ENCODE measurements at places on chromosomes 5 and 9.
A peak's percentile ranks its signal among the peaks of the same experiment; 100 is the strongest.

- DNase-seq: peak; percentile 60
These were observed 402.9 kb downstream of the CYLC2 start for GRCh38 chr9:103397868-103398600.

DNA sequence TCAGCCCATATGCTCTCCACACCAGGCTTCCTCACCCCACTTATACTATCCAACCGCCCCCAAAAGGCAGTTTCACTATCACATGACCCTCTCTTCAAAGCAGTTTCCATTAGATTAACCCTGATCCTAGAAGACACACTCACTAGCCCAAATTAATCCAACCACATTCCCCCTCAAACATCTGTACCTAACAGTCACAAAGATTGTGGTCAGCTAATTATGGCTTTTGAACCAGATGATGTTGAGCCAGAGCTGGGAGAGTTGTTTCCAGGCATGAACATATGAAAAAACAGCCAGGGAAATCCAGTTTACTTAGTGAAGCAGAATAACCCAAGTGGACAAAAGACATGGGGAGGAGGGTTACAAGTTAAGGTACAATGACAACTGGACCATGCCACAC is 131.2 kb downstream of the SPOCK1 start:
- no peak for DNase-seq

DNA sequence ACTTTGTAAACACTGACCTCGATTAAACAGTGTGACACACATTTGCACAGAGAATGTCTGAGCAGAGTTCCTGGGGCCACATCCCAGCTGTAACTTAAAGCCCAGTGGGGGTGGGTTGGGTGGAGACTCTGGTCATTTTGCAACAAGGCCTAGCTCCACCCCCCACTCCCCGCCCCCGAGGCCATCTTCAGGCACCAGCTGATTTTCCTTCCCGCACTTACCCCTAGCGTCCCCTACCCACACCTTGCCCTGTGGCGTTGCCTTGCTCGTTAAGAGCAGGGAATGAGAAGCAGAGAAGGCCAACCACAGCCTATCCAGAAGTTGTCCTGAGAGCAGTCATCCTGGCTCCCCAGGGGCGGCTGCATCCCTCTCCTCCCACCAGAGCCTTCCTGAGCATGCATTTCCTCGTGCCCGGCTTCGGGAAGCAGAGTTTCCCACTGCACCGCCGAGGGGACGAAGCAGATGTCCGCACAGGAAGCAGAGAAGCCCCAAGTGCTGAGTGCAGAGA is 101.7 kb upstream of the SARDH start:
- DNase-seq: no peak

DNA sequence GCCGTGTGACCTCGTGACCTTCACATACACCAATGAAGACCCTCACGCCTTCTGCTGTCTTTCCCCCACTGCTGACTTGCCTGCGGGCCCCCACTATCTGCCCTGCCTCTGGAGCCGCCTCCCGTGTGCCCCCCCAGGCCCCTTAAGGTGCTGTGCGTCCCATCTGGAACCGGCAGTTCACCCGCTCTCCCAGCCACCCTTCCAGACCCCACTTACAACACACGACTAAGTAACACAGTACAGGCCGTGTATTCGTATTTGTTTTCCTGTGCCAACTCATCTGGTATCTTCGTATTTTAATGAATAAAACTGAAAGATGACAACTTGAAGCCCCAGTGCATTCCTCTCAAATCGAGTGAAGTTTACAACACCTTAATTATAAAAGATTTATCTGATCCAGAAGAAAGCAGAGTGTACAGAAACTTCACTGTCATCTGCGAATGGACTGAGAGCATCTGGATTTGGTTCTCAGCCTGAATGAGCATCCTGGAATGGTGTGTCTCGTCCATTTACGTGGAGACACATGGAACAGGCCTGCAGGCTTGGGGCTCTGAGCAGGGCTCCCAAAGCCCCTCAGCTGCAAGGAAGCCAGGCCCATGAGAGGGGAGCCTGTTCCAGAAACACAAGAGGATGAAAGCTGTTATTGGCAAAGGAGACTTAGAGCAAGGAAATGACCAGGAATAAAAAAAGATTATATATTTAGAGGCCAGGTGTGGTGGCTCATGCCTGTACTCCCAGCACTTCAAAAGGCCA is 21.9 kb upstream of the TERT start:
- no peak for DNase-seq

- no peak for DNase-seq
These were observed 1242.9 kb upstream of the CDH6 start for GRCh38 chr5:29950416-29951145.

GRCh38 chr5:158055111-158055501 is 196.2 kb upstream of the CLINT1 start:
- DNase-seq: peak; percentile 15

DNA sequence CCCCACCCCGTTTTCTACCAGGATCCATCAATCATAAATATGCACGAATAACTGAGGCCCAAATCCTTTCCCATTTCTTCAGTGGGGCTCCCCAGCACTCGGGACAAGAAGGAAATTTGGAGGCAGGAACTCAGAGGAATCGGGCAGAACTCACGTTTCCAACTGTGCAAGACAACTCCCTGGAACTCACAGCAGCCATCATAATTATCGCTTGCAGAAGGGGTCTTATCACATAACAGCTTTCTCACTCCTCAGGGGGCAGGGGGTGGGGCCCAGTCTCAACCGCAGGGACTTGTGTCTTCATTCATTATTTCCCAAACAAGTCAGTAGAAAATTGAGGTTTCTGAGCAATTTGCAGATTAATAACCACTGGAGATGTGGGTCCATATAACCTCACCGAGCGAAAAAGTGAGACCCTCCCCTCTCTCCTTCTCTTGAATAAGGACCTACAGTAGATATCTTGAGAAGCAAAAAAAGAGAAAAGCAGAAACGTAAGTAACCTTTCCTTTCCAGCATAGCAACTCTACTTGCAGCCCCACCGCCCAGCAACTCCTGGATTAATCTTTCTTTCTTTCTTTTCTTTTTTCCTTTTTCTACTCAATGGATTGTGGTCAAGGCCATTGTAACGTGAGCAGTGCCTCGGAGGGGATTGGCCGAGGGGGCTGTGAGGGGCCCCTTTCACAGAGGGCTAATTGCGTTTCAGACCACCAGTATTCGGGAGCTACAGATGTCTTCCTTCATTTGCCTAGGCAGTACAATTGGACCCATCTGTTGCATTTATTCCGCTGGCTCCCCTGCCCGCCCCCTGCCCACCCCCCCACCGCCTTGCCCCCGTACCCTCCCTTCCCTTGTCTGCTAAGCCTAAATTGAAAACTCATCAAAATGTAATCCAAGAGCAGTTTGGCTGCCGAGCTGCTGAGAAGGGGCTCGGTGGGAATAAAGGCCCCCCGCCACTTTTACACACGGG is 24.7 kb upstream of the TIFAB start:
- peak; percentile 94 for DNase-seq

- no peak for DNase-seq
These were observed 564.0 kb upstream of the ACO1 start for GRCh38 chr9:31820426-31820825.

DNA sequence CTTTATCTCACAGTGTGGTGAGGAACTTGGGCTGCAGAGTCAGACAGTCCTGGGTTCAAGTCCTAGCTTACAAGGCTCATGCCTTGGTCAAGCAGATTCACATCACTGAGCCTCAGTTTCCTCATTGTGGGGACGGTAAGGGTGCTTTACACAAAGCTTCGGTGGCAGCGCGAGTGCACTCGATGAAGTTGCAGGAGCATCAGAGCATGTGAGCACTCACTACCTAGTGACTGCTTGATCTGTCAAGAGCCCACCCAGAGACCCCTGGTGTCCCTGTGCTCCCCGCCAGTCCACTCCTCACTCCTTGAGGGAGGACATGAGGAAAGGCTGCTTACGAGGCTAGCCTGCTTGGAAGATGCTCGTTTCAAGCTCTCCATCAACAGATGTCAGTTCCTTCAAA is 56.2 kb upstream of the GARNL3 start:
- DNase-seq: no peak

GRCh38 chr9:125466411-125466810 is 204.8 kb downstream of the GAPVD1 start:
- no peak for DNase-seq
